Activated CD4-positive, alpha-beta T cell treated with anti-CD3 and anti-CD28 coated beads, Interleukin-2, Interleukin-6, amounts not matched to agents 100 ng/mL and 50 ng/mL, durations not matched to agents 16 hours and 8 hours (primary cell): ENCODE measurements at places on chromosomes 11 and 22.

- DNase-seq, result no peak
These were observed 6.0 kb upstream of the LMO1 start for GRCh38 chr11:8269636-8270035.

GRCh38 chr11:125263268-125263790 is 98.8 kb downstream of the PKNOX2 start:
- no peak for DNase-seq

DNA sequence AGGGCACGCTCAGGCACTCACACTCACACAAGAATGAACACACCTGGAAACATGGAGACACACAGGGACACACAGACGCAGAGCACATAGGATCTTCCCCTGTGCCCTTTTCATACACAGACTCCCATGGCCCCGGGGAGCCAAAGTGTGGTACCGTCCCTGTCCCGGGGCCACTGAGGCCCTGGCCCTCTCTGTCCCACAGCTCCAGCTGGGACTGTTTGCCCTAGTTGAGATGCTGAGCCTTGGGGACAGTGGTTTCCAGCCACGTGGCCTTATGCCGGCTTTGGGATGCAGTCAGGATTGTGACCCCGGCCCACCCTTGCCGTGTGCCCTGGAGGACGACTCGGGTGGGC is 100.7 kb downstream of the BCR start:
- no peak for DNase-seq

DNA sequence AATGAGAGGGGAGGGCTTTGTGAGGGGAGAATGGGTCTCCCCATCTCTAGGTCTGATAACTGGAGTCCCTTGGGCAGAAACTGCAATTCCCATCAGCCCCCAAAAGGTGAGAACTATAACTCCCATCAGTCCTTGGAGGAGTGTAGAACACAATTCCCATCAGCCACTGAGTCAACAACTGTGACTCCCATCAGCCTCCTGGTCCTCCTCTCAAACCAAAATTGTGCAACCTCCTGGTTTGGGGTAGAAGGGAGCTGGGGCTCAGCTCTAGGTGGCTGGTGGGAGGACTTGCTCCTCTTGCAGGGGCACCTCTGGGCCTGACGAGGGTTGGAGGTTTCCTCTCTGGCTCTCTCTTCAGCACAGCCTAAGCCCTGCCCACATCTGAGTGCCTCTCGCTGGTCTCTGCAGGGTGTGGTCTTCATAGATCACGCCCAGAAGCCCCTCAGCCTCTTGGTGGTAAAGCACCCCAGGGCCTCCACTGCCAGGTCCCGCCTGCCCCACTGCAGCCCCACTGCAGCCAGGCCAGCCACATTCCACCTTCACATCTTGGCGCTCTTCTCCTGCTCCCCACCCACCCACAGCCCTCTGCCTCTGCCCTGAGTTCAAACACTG is 18.5 kb downstream of the SLC22A12 start:
- DNase-seq, result peak; percentile 7

- no peak for DNase-seq
These were observed 21.1 kb downstream of the MPPED2 start for GRCh38 chr11:30565027-30565426.

- DNase-seq, result no peak
These were observed 63.7 kb downstream of the PRDM11 start for GRCh38 chr11:45209891-45210699.

GRCh38 chr11:118313242-118313641 is 8.7 kb downstream of the CD3E start:
- no peak for DNase-seq

DNA sequence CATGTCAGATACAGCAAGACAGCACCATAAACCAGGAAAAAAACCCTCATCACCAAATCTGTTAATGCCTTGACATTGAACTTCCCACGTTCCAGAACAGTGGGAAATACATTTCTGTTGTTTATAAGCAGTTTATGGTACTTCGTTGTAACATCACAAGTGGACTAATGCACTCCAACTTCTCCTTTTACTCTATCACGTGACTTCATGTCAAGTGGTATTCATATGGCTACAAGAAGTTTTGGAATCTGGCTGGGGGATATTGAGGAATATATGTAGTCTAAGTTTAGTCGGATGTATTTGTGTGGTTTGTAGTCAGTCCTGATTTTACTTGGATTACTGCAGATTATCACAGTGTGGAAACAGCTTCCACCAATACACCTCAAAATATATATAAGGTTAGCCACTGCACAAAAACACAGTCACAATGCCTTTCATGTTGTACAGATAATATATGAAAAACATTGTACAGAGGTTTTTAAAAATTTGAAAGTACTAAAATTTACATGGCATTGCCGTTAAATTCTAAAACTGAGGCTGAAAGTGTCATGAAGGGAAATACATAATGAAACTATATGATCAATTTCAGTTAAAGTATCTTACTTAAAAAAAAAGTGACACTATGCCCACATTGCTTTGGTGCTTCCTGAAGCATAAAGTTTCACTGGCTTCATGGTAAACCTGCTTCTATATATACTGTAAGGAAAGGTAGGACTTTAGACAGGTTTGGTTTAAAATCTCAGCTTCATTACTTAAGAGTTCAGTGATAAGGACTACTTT is 134.1 kb downstream of the CASP12 start:
- DNase-seq, result peak; percentile 64

DNA sequence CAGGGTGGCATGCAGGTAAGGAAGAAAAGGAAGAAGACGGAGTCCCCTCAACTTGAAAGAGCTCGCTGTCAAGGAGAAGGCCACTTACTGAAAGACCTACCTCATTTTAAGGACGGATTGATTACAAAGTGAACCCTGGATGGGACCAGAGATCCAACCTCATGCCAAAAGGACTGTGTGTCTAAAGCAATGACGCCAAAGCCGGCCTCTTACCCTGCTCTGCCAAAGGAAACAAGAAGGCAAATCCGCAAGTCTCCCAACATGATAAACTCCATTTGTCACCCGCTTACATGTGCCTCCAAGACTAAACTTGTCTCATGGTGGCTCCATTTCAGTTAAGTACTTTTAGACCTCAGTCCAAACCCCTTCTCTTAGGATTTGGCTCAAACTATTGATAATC is 148.7 kb upstream of the MTMR2 start:
- no peak for DNase-seq

DNA sequence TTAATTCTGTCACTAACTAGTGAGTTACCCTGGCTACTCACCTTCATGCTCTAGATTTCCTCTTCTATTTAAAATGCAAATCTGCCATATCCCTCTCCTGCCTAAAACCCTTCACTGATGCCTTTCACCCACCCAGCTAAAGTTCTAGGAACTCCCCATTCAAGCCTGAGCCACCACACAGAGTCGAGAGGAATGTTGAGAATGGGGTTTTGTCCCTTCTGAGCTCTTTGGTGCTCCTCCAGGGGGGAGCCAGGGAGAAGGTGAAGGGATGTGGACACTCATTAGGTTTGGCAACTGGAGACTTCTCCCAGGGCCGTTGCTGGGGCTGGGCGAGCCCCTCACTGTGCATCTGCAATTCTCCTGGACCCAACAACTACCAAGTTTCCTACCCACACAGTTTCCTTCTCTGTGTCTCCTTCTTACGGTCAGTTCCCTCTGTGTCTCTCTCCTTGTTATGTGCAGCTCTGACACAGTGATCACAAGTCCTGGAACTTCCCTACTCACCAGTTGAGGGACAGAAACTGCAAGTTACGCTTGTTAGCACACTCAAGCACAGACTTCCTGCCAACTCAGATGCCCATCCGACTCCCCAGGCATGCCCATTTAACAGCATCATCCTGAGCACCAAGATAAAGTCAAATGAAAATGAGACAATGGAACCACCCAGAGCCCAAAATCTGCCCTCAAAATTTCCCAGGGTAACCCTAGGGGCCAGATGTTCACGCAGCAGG is 6.5 kb upstream of the IL10RA start:
- peak; percentile 46 for DNase-seq

GRCh38 chr11:95307286-95307685 is 76.3 kb upstream of the SESN3 start:
- DNase-seq, result no peak

DNA sequence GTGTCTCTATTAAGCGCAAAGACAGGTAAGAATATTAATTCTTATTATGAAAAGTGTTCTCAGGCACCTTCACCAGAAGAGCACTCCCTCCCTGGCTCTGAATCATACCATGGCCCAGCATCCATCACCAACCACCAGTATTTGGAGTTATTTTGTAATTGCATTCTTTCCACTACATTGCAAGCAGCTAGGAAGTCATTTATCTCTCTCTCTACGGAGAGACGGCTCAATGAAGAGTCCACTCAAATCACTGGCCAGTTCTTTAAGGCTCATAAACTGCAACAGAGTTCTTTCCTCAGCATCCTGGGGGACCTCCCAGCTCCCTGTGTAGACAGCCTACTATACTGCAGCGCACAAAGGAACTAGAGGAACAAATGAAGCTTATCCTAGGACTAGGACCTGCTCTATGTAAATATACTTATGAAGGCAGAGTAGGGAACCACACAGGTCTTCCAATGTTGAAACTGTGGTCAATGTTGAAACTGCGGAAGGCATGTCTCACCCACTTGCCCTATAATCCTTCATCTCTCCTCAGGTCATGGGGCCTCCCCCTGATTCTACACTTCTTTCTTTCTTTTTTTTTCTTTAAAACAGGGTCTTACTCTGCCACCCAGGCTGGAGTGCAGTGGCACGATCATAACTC is 63.4 kb downstream of the AAMDC start:
- no peak for DNase-seq

DNA sequence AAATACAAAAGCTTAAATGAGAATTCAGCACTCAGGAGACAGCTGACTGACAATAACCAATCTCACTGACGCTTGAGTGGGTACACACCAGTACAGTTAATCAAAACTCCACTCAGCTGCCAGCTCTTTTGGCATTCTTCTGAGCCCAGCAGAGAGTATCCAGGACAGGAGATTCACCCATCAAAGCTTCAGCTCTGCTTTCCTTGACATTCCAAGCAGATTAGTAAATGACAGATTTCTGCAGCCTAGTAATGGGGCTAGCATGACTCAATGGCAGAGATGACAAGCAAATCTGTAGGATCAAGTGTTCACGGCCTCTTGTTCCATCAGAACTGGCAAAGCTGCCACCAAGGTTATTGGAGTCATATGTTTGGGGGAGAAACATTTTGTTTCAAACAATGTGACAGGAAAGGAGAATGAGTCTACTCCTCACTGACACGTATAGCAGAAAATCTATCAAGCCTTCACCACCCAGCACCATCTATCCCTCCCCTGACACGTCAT is 420.0 kb downstream of the DYNC2H1 start:
- no peak for DNase-seq

DNA sequence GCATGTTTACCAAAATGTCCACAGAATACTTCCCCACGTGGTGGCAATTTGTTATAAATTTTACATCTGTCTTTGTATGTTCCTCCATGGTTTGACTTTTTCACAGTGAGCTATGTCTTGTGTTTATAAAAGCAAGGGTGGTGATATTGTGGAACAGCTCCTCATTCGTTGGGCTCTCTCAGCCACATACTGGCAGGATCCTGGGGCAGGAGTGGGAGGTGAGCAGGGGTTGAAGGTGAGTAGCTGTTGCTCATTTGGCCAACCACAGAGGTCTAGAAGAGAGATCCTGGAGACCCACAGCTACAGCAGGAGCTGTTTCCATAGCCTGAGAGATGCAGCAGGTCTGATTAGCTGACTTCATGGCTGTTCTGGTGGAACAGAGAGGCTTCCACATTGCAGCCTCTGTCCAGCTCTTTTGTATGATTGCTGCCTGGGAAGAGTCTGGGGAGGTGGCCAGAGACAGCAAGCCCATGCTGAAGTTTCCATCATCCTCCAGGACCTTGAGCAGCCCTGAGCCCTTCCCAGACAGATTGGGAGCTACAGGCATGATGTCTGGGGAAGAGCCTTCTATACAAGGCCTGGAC is 128.1 kb downstream of the LDLRAD3 start:
- DNase-seq, result no peak

DNA sequence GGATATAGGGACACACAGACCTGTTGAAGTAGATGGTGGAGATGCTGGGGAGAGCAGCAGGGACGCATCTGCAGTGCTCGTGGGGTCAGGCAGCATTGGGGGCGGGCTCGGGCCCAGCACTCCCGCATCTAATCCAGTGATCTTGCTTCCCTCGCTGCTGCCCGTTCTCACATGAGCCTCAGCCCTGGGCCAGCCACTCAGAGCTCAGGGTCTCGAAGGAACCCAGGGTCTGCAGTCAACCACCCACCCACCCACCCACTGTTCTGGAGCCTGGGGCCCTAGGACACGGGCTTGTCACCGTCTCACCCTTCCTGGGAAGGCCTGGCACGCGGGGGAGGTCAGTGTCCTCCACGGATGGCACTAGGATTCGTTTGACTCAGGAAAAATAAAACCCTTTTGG is 406.0 kb downstream of the TBC1D22A start:
- no peak for DNase-seq

DNA sequence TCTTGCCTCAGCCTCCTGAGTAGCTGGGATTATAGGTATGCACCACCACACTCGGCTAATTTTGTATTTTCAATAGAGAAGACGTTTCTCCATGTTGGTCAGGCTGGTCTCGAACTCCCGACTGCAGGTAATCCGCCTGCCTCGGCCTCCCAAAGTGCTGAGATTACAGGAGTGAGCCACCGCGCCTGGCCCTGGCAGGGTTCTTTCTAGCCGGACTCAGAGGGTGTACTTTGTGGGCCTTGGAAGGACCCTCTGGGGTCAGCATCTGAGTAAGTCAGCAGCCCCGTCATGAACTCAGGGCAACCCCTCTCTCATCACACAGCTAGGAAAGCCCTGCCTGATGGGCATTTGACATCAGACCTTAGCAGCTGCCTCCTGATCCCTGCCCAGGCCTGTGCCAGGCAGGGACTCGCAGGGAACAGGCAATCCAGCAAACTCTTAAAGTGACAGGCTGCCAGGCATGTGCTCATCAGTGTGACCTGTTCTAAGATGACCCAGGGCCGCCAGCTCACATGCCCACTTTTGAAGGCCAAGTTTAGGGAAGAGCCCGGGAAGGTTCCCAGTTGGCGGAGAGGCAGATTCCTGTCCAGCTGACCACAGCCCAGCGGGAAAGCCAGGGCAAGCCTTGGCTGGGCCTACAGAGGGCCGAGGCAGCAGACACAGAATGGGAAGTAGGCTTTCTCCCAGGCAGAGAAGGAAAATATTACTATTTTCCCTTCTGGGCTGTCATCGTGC is 92.9 kb downstream of the MORC2 start:
- no peak for DNase-seq

DNA sequence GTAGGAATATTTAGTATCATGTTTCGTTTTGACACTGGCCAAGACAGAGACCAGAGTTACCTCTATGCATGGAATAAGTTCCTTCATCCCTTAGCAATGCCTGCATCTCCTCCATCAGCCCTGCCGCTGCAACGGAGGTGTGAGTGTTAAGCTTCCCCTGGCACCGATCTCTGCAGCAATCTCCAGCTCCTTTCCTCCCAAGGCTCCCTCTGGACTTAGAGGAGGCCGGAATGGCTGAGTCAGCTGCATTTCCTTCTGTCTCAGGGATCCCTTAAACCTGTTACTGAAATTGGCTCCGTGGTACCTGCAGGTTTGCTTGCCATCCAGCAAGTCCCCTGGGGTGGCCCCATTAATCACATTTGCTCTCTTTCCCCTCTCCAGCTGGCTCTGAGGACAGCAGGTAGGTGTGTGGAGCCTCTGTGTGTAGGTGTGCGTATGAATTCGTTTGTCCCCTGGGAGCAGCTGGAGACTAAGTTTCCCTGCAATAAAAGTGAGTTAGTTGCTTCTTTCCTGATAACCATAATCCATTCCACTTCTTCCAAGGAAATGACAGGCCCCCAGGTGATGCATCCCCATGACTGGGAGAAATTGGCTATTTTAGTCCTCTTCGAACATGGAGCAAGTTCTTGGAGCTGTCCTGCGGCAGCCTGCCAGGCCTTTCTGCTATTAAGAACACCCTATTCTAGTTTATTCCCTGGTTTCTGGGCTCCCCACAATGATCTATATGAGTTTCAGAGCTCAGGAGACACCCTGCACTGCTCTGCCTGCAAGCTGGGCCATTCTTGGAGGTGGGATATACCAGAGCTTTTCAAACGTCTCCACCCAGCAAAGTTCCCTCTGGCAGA is 457.2 kb upstream of the CADM1 start:
- no peak for DNase-seq
